ENCODE measurements at places on chromosomes 5 and 9.
A peak's percentile ranks its signal among the peaks of the same experiment; 100 is the strongest.

GRCh38 chr9:22228542-22228941, 218.1 kb upstream of the DMRTA1 start:
- no peak for DNase-seq

DNA sequence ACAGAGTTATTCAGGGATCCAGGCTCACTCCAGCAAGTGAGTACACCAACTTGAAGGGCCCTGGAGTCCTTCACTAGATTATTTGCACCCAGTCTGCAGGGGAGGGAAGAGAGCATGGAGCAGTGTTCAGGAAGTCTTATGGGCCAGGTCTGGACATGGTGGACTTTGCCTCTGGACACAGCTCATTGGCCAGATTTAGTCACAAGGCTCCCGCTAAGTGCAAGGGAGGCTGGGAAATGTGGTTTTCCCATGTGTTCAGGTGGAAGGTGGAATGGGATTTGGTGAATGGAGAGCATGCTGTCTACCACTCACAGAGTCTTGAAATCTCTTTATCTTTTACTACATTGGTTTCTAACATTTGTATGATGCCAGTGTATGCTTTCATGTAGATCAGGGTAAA, 200.5 kb downstream of the GNA14 start:
- no peak for DNase-seq

DNA sequence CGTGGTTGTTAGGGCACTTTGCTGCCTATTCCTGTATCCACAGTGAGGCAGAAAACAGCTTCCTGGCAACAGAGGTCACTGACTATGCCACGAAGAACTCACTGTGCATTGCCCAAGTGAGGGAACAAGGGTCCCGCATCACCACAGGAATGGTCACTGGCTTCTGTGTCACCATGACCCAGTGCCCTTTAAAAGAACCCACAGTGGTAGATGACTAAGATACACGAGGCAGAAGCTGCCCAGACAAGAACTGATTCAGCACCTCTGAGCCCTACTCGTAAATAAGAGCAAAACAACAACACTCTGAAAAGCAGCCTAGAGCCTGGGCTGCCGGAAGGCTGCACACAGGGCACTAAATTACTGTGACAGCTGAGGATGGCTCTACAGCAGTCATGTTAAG, 236.6 kb upstream of the RASEF start:
- DNase-seq: no peak

GRCh38 chr5:93039888-93040287, 541.1 kb downstream of the NR2F1-AS1 start:
- no peak for DNase-seq

GRCh38 chr5:180690562-180690961, 41.2 kb upstream of the FLT4 start:
- no peak for DNase-seq

GRCh38 chr5:86124333-86124732, 493.4 kb upstream of the COX7C start:
- no peak for DNase-seq

GRCh38 chr9:97413462-97413861, 1.6 kb downstream of the TDRD7 start:
- DNase-seq: no peak

DNA sequence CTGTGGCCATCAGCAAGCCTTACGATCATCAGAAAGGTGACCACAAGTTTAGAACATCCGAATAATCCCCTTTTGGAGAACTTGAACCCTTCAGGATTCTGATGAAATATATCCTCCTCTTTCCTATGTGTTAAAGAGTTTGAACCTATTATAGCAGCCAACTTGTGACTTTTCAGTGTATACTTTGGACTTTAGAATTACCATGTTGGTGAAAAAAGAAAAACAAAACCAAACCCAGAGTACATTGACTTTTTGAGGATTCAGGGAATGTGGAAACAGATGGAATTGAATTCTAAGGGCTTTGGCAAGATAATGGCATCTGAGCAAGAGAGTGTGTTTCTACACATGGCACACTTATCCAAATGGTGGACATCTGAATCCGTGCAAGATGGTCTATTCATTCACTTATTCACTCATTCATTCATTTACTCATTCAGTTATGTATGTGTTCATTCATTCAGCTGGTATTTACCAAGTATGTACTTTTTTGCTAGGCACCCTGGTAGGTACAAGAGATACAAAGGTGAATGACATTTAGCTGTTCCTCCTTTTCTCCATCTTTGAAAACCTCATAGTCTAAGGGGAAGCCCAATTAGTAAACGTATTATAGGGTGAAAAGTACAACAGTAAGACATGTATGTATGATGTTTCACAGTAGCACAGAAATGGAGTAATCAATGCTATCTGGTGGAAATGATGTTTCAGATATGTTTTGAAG, 91.8 kb downstream of the PRDM6 start:
- no peak for DNase-seq

DNA sequence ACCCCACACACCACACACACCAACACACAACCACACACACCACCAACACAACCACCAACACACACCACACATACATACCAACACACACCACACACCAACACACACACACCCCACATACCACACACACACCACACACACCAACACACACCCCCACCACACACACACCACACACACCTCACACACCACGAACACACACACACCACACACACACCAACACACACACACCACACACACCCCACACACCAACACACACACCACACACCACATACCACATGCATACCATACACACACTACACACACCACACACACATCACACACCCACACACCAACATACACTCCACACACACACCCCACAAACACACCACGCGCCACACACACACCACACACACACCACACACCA, 171.4 kb downstream of the GOLPH3 start:
- DNase-seq: no peak

DNA sequence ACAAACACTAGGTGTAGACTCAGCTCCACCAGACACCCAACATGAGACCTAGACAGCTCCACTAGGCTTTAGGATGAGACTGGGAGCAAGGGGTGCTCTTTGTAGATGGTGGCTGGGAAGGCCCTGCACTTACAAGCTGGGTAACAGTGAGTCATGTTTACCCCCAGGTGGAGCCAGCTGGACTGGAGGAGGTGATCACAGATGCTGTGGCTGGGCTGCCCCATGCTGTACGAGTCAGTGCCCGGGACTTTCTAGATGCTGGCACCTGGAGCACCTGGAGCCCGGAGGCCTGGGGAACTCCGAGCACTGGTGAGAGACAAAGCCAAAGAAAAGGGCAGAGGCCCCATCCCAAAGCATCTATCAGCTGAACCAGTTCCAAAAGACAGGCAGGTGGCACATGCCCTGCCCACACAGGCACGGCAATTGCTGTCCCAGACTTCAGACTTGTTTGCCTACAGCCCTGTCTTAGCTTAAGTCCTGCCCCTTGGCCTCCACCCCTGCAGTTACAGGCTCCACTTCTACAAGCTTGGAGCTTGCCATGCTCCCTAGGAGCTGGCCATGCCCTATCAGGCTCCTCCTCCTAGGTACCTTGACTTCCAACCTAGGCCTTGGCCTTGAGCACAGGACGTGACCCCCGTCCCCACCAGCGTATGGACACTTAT, 2.7 kb downstream of the CCL27 start:
- no peak for DNase-seq

DNA sequence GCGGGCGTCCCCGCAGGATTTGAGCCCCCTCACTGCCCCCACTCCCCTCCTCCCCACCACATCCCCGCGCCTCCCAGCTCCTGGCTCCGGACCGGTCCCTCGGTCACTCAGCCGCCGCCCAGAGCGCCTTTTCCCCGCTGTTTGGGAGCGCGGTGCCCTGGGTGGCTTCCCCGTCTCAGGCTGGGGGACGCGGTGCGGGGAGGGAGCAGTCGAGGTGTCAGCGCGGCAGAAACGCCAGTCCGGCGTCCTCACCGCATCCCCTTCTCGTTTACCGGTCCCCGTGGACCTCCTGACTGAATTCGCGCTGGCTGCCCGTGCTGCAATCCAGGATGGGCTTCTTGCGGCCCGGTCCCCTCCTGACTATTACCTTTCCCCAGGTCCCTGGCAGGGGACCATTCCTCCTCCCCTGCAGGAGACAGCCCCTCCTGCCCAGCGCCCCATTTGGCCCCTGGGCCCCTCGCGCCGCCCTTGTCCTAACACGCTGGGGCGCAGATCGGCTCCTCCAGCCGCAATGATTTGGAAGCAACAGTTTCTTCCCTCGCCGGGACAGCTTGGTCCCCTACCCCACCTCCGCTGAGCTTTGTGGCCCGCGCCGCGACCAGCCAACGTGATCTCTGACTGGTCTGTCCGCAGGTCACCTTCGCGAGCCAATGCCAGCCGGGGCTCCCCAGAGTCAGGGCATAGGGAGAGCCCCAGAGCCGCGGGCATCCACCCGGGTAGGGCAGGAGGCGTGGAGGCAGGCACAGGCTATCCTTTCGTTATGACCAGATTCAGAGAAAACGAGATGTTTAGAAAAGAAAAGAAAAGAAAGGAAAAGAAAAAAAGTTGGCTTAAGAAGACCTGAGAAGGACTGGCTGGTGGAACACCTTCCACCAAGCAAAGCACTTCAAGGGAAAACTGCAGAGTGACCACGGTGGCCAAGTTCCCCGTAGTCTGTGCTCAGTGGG, 1.2 kb downstream of the ANKRD33B start:
- DNase-seq: no peak

DNA sequence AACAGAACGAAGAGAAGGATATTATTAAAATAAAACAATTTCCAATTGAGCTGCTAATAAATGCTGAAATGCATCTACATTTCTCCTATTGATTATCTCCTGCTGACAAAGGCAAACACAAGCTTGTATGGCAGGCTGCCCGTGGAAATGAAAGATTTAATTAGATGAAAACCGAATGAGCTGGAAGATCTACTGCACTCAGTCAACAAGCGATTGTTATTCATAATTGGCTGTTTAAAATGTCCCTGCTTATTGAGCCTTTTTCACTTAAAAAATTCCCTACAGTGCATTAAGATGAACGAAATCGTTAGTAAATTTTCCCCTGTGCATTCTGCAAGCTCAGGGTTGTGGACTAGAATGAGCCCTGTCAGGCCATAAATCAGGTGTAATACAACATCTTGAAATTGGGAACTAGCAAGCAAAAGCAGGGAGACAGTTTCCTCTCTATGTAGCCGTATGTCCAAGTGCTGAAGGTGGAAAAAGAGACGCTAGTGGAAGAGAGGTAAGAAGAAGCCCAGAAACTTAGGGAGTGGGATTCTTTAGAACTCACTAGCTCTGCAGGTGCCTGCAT, 28.5 kb upstream of the KIF4B start:
- no peak for DNase-seq

- DNase-seq: no peak
Measured at GRCh38 chr5:180142021-180142765, 66.8 kb downstream of the RASGEF1C start.

GRCh38 chr9:71721855-71722254, 46.5 kb downstream of the CEMIP2 start:
- DNase-seq: no peak

DNA sequence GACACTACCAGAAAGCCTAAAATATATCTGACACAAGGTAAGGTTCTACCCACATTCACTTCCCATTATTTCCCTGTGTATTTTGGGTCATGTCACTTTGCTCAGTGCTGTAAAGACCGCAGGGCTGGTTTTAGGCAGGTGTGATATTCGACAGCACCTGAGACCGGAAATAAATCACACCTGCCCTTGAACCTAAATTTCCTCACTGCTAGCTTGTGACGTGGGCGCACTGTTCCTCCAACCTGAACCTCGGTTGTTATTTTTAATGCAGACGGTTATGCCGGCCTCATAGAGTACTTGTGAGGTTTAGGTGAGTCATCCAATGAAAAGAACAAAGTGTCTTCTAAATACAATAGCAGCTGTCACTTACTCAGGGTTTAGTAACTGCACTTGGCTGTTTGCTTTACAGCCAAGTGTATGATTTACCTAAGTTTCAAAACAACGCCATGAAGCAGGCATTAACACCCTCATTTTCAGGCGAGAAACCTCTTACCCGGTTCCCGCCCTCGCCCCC, 20.7 kb upstream of the ZNF782 start:
- no peak for DNase-seq

GRCh38 chr5:109558952-109559351, 130.8 kb upstream of the MAN2A1 start:
- no peak for DNase-seq

- DNase-seq: peak; percentile 13
Measured at GRCh38 chr5:147645197-147645596, 135.3 kb upstream of the DPYSL3 start.

DNA sequence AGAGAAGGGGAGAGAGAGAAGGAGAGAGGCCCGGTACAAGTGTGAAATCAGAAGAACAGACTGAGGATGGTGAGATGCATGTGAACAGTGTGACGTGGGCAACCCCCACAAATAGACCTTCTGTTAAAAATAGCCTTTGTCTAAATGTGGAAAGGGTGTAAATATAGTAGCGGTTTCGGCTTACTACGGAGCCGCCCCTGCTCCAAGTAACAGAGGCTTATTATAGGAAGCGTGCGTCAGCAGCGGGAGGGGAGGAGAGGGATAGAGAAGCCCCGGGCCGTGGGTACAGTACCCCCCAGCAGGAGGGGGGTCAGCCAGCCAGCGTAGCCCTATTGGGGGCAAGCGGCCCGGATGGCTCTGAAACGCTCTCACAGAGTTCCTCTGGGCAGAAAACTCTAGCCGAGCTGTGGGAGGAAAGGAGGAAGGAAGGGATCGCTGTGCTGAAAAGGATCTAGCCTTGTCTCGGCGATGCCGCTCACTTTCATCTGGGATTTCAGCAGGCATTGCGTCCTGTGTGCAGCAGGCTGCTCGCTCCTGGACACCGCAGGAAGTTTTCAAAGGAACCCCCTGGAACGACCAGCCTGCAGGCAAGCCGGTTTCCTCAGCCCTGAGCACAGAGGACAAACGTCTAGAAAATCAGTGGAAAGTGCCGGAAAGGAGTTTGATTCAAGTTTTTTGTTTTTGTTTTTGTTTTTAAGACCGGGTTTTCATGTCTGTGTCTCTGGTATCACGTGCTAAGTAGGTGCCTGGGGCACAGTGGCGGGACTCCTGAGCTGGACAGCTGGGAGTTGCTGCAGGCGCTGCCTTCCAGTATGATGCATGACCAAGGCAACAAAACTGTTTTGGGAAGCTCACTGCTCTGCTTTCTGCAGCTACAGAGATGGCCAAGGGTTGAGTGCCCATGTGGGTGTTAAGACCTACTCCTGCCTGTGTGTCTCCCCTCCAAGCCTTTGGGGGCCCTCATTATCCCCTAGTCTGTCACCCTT, 146.6 kb downstream of the SEC61B start:
- no peak for DNase-seq

GRCh38 chr5:96655506-96655905, 6.7 kb upstream of the CAST start:
- DNase-seq: no peak

GRCh38 chr5:168467755-168468330, 18.4 kb upstream of the RARS1 start:
- DNase-seq: no peak

GRCh38 chr9:98665501-98665900, 43.2 kb downstream of the GABBR2 start:
- no peak for DNase-seq

DNA sequence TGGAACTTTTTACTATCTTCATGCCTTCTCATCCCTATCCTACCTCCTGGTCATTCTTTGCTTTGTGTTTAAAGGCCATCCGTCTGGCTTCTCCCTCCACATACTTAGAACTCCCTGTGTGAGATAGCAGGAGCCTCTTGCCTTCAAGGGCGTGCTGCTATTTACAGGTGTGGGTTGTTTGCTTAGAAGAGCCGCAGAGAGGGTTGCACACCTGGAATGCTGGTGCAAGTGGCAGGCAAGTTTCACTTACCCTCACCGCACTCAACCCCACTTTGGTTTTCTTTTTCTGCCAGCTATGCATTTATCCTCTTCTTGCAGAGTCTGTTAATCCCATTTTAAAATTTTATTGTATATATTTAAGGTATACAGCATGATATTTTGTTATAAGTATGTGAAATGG, 12.6 kb downstream of the SKP2 start:
- no peak for DNase-seq

GRCh38 chr9:138007918-138008841, 130.6 kb downstream of the CACNA1B start:
- DNase-seq: no peak

- DNase-seq: no peak
Measured at GRCh38 chr5:140328036-140328764, 18.2 kb downstream of the HBEGF start.
